ENCODE measurements at places on chromosomes 11 and 22.

- DNase-seq: no peak
Observed at GRCh38 chr22:45554040-45554406, 51.3 kb downstream of the FBLN1 start.

- DNase-seq: no peak
Observed at GRCh38 chr11:1390569-1391164, 933 bp downstream of the BRSK2 start.

DNA sequence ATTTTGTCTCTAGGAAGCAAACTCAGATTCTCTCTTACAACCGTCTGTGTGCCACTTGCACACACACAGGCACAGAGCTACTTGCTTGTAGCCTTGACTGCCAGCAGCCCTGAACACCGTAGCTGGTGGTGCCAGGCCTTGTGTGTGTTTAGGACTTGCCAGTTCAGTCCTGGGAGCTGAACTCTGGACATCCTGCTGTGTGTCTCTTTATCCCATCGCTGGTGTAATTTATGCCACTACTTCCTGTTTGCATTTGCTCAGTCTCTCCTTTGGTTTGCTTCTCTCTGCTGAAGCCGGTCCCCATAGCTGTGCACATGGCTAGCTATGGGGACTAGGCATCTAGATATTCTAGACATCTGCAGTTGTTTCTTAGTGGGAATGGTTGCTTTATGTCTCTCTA is 24.0 kb downstream of the MARK2 start:
- no peak for DNase-seq

DNA sequence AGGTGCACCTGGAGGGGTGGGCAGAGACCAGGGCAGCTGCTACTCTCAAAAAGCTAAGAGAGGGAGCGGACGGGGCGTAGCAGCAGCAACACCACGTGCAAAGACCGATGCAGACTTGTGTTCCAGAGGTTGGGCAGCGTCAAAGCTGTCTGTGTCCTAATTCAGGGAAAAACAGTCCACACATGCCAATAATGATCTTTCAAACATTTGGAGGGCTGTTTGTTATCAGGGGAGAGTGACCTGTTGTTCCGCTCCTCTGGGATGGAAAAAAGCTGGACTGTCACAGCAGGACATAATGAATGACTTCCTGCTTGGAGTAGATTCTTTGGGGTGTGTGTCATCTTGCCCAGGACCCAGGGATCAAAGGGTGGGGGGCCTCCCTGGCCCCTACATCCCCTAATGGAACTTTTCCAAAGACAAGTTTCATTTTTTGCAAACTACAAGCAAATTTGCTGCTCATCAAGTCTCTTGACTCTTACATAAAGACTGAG is 6.2 kb upstream of the FBLN1 start:
- no peak for DNase-seq

GRCh38 chr11:34653031-34653430 is 32.1 kb downstream of the EHF start:
- no peak for DNase-seq

- no peak for DNase-seq
Observed at GRCh38 chr22:36208914-36209313, 7.3 kb upstream of the APOL4 start.

DNA sequence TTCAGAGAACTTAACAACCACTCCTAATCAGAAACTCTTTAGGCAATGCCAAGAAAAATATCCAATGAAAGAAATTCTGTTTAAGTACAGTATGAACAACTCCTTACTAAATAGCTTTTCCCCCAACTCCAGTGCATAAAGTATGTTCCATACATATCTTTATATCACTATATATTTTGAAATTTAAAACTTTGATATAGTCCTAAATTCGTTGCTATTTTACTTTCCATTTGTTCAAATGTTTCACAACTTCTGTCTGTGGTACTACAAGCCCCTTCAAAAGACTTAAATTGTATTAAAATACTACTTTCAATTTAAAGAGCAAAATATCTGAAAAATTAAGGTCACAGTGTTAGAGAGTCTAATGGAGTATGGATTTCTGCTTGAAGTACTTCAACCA is 52.6 kb downstream of the STK33 start:
- DNase-seq: no peak

DNA sequence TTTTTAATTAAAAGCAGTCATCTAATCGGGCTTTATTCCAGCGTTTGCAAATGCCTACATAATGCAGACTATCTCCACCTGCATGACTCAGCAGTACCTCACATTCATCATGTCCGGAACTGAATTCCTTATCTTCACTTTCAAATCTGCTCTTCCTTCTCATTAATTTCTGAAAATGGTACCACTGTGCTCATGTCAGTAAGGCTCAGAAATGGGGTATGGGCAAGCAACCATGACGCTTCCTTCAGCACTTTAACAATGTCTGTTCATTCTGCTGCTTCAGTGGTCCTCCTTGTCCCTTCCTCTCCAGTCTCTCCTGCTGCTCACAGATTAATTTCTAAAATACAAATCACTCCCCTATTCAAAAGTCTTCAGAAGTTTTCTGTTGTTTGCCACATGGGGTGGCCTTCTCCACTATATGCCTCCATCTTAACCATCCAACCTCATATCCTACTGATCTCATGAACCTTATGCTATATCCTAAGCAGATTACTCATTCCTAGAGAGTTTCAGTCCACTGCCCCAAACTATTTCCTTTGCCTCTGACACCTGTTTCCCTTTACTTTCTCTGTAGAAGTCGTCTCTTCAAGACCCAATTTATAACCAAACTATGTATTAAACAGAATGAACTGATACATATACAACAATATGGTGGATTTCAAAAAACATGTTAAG is 7.0 kb downstream of the GTF2H1 start:
- DNase-seq: no peak

DNA sequence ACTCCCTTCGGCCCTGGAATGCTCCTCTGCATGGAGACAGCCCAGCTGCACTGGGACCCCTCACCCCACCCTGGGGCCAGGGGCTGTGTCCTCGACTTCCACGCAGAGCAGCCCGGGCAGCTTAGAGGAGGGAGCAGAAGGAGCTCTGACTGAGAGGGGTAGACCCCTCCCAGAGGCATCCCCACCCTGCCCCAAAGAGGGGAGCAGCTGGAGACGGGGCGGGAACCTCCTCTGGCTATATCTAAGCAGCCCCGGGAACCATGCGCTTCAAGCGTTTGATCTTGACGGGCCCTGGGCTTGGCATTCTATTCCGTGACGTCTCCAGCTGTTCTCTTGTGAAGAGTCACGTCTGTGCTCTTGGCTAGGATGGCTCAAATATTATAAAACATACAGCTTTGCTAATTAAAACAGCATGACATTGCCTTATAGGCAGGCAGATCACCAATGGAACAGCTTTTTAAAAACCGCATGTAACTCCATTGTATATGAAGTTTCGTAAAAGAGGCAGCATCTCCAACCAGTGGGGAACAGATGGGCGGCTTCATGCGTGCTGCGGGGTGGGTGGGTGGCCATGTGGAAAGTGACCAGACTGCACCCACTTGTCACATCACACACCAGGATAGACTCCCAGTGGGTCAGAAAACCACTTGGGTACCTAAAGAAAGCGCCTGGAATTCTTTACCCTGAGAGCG is 7.7 kb downstream of the KCNQ1 start:
- DNase-seq: no peak

DNA sequence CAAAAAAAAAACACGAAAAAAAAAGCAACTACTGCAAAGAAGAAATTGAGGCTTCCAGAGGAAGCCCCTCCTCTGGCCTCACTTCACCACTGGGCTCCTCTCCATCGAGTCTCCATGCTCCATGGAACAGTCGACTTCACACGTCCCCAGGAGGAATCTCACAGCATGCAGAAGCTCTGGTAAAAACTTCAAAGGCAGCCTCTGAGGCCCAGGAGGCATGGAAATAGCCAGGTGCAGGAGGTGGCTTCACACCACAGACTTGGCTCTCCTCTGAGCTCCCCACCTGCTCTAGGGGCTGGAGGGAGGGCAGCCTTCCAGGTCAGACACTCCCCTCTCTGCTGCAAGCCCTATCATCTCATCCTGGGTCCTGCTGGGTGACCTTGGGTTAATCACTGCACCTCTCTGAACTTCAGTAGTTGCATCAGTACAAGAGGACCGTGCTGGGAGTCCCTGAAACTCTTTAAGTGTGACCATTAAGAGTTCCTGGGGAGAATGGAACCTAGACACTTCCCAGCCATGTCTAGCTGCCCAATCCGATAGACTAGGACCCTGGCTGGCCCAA is 8.2 kb downstream of the PDE2A start:
- DNase-seq: no peak

- DNase-seq: no peak
Observed at GRCh38 chr22:50251477-50252081, 514 bp upstream of the HDAC10 start.

- no peak for DNase-seq
Observed at GRCh38 chr11:110445437-110445836, 15.7 kb downstream of the FDX1 start.

- DNase-seq: no peak
Observed at GRCh38 chr22:49701380-49702067, 126.1 kb downstream of the BRD1 start.

DNA sequence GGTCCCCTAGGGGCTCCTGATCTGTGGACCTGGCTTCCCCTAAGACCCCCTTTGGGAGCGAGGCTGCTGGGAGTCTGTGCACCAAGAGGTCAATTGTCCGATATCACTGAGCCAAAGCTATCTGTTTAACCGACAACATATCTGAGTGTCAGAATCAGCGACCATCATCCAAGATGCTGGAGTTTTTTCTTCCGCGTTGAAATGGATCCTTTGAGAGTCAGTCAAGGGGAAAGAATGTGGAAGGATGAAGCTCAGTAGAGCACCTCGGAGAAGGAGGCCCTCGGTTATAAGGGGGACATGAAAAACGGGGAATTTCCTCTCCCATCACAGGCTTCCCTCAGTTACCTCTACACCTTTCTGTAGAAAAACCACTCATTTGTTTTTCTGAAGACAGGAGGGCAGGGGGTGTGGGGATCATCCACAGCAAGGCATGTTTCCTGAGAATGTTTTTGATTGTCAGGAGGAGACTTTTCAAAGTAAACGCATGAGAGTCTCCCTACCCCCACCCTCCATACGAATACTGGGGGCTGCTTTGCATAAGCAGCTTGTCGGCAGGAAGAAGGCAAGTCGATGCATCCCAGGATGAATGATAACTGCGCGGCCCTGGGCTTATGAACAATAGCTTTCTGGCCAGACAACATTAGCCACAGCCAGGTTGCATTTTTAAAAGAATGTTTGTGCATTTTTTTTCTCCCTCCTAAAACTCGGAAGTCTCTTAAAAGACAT is 37.7 kb upstream of the CCND1 start:
- DNase-seq: no peak

DNA sequence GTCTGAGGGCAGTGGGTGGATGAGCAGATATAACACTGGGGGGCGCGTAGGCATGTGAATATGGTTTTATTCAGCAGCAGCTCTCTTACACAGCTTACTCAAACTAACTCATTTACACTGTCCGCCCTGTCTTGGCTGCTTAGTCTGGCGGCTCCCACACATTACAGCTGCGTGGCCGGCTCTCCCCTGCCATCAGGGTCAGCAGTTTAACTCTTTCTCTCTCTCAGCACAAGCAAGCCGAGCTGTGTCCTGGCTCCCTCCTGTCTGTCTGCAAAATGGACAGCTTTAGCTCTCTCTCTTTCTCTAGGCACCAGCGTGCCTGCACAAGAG is 1310.1 kb upstream of the RAG2 start:
- DNase-seq: no peak

- DNase-seq: no peak
Observed at GRCh38 chr11:38060920-38061319, 1462.9 kb upstream of the RAG2 start.

Measured in stimulated activated naive CD8-positive, alpha-beta T cell treated with anti-CD3 and anti-CD28 coated beads, Interleukin-15, Interleukin-2, amounts not matched to agents 100 U/mL and 50 U/mL, for 24 hours (primary cell).